ENCODE measurements at places on chromosomes 1 and 21.

DNA sequence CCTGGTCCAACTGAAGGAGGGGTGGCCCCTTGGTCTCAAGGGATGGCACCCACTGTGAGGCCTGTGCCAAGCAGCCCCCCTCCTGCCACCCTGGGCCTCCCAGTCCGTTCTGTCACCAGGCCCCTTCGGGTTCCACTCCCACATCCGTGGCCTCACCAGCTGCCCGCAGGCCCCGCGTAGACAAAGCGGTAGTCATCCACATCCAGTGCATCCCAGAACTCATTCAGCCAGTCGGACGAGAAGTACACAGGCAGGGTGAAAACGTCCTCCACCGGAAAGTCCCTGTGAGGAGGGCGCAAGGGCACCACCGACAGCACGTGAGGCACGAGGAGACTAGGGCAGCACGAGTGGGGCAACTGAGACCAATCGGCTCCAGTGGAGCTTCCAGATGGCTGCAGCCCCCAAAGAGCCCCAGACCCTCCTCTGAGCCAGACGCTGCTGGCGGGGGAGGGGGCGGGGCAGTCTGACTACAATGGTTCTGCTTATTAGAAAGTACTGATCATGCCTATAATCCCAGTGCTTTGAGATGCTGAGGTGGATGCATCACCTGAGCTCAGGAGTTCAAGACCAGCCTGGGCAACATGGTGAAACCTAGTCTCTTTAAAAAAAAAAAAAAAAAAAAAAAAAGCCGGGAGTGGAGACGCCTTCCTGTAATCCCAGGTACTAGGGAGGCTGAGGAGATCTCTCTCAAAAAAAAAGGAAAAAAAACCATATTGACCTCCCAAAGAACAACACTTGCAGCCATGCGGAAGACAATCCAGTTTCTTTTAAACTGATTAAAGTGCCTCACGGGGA lies 1.2 kb downstream of the JMJD4 start:
- no peak for DNase-seq

- DNase-seq = no peak
Observed at GRCh38 chr1:44685218-44685617, 10.7 kb downstream of the ARMH1 start.

DNA sequence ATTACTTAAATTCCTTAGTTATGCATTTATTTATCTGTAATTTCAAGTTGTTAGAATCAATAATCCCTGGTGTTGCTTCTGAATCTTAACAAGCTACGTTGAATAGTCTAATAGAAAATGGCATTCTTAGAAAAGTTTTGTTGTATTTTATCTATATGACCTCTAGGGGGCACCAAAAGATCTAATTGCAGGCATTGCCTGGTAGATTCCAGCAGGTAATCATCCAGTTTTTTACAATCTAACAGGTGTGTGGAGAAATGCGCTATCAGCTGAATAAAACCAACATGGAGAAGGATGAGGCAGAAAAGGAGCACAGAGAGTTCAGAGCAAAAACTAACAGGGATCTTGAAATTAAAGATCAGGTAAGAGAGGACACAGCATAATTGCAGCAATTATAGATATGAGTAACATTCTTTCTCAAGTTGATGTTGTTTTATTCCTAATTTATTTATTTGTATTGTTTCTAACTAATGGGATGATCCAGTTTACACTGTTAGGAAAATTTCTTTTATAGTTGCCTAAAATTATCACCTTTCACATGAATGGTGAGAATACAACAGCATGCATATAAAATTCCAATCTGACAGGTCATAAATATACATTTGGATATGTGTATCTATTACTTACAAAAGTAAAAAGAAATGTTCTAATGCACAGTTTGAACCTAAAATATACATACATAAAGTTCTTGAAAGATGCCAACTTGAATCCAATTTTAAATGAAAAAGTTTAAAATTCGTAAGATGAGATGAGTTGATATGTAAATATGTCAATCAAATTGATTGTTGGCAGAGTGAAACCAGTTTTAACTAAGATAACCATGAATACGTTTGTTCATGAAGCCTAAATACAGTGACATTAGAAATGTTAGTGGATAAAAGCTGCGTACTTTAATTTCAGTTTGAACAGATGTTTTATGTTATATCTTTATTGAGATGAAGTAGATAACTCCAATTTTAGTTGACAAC lies 88.4 kb downstream of the SDCCAG8 start:
- DNase-seq = no peak

- no peak for DNase-seq
Observed at GRCh38 chr21:20783611-20784010, 214.6 kb upstream of the NCAM2 start.

DNA sequence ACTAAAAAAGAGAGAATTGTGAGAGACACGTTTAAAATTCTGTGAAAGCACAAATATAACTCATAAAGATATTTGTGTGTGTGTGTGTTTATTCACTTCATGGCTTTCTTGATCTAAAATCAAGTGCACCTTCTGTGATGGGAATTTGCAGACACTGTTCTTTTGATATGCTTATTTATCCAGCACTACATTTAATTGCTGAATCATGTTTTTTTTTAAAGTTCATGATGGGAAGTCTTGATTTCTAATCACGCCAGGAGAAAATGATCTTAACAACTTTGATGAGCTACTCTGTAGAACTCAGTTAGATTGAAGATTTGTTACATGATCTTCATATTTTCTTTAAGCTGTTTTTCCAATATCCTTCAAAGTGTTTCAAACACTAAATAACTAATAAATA lies 35.0 kb downstream of the KCNT2 start:
- DNase-seq = no peak

- no peak for DNase-seq
Observed at GRCh38 chr21:31755027-31755426, 23.1 kb upstream of the SCAF4 start.

- no peak for DNase-seq
Observed at GRCh38 chr1:19388980-19389379, 76.9 kb downstream of the SLC66A1 start.

GRCh38 chr1:85202864-85203255 lies 2.0 kb upstream of the SYDE2 start:
- no peak for DNase-seq

GRCh38 chr21:42796327-42797062 lies 82.8 kb downstream of the WDR4 start:
- DNase-seq = no peak

DNA sequence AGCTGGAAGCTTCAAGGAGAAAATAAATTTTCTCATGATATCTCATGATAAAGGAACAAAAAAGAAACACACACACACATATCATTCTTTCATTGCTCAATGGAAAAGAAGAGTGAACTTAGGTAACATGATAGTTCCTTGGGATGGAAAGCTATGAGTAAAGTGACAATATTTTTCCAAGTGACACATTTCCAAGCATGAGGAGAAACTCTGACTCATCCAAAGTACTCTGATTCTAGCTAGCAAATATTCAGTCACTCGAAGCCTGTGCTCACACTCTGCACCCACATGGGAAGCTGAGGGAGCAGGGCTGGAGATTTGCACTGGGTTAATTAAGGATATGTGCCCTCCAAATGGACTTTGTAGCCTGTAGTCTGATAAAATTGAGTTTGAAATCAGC lies 222.4 kb downstream of the LRRC40 start:
- no peak for DNase-seq

DNA sequence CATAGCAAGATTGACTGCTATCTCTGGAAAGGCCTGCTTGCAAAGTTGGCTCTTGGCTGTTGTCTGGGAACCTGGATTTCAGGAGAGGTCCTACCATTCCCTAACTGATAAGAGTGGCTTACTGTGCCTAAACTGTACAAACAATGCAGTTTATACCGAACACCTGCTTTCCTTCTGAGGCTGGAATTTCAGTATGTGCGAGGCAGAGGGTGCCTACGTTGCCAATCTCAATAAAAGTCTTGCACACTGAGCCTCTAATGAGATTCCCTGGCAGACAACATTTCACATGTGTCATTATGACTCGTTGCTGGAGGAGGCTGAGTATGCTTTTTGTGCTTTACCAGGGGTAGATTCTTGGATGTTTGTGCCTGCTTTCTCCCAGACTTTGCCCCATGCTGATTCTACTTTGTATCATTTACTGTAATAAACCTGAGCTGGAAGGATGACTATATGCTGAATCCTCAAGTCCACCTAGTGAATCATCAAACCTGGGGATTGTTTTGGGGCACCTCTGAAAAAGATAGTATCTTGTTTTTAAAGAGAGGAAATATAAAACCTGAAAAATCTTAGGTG lies 58.9 kb upstream of the GNG4 start:
- no peak for DNase-seq

DNA sequence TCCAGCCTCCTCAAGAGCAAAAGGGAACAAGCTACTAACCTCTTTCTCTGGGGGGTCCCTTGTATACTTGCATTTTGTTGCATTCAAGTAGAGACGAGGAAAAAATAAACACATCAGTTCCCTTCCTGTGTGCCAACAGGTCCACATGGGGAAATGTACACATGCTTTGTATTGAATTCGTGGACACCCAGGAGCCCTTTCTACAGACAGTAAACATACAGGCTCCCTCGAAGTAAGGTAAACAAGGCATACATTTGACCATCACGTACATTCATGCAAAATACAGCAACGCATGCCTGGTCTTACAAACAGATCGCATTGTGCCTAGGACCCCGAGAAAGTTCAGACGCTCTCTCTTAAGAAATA lies 1.1 kb downstream of the KCND3 start:
- no peak for DNase-seq

GRCh38 chr1:244502630-244503029 lies 41.6 kb downstream of the CATSPERE start:
- DNase-seq = no peak

GRCh38 chr1:182658055-182658454 lies 26.3 kb downstream of the RGS8 start:
- no peak for DNase-seq

GRCh38 chr1:22767852-22768251 lies 57.2 kb downstream of the EPHB2 start:
- DNase-seq = no peak

DNA sequence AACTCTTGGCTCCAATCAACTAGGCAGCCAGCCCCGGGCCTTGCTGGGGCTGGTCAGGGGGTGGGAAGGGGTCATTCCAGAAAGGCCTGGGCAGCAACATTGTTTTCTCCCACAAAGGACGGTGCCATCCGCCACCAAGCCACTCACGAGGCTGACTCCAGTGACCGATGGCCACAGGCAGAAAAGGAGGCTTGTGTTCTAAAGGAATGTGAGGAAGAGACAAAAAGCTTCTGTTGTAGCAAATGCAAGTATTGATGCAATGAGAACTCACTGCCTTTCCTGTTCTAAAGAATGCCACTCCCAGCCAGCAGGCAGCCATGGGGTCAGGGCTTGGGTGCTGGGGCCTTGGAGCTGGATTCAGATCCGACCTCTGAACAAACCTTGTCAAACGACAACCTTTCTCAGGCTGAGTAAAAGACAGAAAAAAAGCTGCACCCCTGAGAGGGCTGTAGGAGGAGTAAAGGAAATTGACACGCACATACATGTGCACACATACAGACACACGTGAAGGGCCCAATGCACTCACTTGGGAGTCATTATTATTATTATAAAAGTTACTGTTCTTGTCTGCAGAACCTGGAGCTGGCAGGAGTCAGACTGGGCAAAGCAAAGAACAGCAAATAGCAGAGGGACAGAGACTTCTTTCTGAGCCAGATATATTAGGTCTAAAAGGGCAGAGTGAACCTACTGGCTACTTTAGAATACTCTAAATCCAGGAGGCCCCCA lies 13.9 kb upstream of the PRMT2 start:
- no peak for DNase-seq

DNA sequence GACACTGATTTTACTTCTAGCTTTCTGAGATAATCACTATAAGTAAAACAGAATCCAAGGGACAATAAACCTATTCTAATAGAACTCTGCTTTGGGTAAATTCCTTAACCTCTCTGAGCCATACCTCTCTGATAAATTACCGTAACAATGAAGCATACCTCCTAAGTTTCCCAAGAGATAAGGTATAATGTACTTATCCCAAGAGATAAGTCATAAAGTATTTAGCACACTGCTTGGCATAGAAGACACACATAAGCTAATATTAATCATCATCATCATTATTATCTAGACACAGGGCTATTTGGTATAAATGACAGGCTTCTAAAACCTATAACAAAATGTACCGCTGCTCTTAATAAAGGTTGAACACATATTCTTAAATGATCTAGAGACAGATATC lies 16.2 kb downstream of the SSX2IP start:
- no peak for DNase-seq

- DNase-seq = no peak
Observed at GRCh38 chr1:204545881-204546280, 29.7 kb downstream of the MDM4 start.

DNA sequence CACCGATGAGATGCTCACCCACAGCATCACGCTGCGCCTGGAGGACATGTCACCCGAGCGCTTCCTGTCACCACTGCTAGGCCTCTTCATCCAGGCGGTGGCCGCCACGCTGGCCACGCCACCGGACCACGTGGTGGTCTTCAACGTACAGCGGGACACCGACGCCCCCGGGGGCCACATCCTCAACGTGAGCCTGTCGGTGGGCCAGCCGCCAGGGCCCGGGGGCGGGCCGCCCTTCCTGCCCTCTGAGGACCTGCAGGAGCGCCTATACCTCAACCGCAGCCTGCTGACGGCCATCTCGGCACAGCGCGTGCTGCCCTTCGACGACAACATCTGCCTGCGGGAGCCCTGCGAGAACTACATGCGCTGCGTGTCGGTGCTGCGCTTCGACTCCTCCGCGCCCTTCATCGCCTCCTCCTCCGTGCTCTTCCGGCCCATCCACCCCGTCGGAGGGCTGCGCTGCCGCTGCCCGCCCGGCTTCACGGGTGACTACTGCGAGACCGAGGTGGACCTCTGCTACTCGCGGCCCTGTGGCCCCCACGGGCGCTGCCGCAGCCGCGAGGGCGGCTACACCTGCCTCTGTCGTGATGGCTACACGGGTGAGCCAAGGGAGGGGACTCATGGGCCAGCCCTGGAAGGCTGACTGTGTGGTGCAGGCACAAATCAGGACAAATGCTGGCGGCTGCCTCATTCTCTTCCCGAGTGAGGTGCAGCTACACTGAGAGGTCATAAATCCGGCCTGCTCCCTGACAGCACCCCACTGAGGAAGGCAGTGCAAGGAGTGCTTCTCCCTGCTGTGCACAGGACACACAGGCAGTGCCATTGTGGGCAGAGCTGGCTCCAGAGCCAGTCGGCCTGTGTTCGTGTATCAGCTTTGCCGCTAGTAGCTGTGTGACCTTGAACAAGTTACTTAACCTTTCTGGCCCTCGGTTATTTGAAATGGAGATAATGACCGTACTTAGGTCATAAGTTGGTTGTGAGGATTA lies 9.4 kb downstream of the CELSR2 start:
- DNase-seq = no peak

DNA sequence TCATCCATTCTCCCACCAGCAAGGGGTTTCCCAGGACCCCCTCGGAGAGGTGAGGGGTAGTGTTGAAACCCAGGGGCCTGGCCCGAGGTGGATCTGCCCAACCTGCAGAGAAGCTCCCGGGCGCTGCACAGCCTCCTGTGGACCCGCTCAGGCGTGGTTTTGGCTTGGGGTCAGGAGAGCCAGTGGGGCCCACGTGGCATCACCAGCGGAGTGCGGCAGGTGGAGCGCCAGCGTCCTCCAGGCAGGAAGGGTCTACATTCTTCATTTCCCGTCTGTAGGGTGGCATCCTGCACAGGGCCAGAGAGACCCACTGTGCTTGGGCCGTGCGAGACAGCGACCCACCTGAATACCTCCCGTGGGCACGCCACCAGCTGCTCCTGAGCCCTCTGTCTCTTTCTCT lies 135.2 kb downstream of the NPHP4 start:
- DNase-seq = no peak

GRCh38 chr1:245777752-245778151 lies 623.0 kb downstream of the KIF26B start:
- DNase-seq = no peak

- DNase-seq = no peak
Observed at GRCh38 chr1:48695161-48695560, 81.5 kb downstream of the BEND5 start.

- no peak for DNase-seq
Observed at GRCh38 chr1:76144247-76144646, 69.7 kb downstream of the ST6GALNAC3 start.

Data from activated CD8-positive, alpha-beta memory T cell treated with anti-CD3 and anti-CD28 coated beads for 4 hours (primary cell).